ENCODE measurements at places on chromosomes 2 and 18. TPM values are rescaled to one million over a fixed set of nuclear protein-coding genes. Genes with fewer than 3 reads are reported as not detected.

The ID2 gene
- polyA plus RNA-seq = 57.6 TPM

DNA sequence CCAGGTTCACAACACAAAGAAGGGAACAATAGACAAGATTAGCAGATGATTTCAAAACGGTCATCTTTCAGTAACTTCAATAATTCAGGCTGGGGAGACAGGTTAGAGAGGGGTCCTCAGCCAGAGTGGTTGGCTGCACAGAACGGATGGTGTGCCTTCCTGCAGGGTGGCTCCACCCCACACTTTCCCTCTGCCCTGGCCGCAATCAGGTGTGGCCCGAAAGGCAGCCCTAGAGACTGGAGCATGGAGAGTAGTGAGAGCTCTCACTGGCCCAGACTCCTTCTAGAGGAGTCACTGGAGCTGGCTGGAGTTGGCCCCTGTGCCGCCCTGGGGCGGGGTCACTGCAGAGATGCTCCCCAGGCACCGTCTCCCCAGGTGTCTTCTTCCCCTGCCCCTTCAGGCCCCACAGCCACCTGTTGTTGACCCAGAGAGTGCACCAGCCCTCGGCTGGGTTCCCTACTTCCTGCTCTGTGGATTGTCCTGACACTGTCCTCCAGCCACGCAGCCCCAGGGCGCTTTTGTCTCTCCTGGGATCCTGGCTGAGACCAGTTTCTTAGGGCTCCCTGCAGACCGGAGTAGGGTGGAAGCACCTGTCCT is 126.8 kb downstream of the PXDN start:
- H3K36me3 ChIP-seq = no peaks in the 10 kb centered on the region
- H3K4me1 ChIP-seq = no peaks in the 10 kb centered on the region
- H3K27ac ChIP-seq = no peak overlapping the region

The PFN4 gene
- polyA plus RNA-seq = not detected

The HRH4 gene
- polyA plus RNA-seq = not detected

GRCh38 chr2:204680576-204680975 is 135.3 kb downstream of the PARD3B start:
- H3K4me3 ChIP-seq = no peak overlapping the region
- H3K36me3 ChIP-seq = no peaks in the 10 kb centered on the region
- no peak for DNase-seq
- peaks cover 18% of the 10 kb centered on the region for H3K4me1 ChIP-seq
- H3K27me3 ChIP-seq = no peaks in the 10 kb centered on the region

The GALNT3 gene
- polyA plus RNA-seq = 24.2 TPM

The CCDC121 gene
- 1.7 TPM for polyA plus RNA-seq

The DNER gene
- polyA plus RNA-seq = 1.6 TPM

The LBX2 gene
- 1.1 TPM for polyA plus RNA-seq

GRCh38 chr2:142189501-142189900 is 58.7 kb upstream of the LRP1B start:
- DNase-seq = no peak
- no peaks in the 10 kb centered on the region for H3K36me3 ChIP-seq
- H3K4me3 ChIP-seq = no peak overlapping the region

- no peaks in the 10 kb centered on the region for H3K27me3 ChIP-seq
- no peak overlapping the region for H3K27ac ChIP-seq
- no peak for DNase-seq
- peaks cover 60% of the 10 kb centered on the region for H3K36me3 ChIP-seq
Measured at GRCh38 chr2:135913727-135914365, 37.6 kb upstream of the MCM6 start.

DNA sequence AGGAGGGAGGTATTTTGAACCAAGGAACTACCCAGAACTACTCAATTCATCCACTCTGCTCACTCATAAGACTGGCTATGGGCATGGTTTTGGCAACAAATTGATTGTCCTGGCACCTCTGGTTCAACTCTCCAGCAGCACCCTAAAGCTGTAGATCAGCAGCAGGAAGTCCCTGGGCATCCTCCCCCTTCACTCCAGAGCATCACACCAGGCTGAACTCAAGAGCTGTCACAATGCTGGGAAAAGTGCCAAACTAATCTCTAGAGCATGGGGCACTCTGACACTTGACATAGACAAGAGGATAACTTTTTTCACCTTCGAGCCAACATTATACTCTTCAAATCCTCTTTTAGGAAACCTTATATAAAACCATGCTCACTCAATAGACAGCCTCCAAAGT is 154.1 kb upstream of the RBBP8 start:
- no peak for DNase-seq
- no peak overlapping the region for H3K27ac ChIP-seq
- no peak overlapping the region for H3K4me3 ChIP-seq
- H3K27me3 ChIP-seq = peaks cover 4% of the 10 kb centered on the region
- no peaks in the 10 kb centered on the region for H3K36me3 ChIP-seq

The PRSS56 gene
- not detected for polyA plus RNA-seq

DNA sequence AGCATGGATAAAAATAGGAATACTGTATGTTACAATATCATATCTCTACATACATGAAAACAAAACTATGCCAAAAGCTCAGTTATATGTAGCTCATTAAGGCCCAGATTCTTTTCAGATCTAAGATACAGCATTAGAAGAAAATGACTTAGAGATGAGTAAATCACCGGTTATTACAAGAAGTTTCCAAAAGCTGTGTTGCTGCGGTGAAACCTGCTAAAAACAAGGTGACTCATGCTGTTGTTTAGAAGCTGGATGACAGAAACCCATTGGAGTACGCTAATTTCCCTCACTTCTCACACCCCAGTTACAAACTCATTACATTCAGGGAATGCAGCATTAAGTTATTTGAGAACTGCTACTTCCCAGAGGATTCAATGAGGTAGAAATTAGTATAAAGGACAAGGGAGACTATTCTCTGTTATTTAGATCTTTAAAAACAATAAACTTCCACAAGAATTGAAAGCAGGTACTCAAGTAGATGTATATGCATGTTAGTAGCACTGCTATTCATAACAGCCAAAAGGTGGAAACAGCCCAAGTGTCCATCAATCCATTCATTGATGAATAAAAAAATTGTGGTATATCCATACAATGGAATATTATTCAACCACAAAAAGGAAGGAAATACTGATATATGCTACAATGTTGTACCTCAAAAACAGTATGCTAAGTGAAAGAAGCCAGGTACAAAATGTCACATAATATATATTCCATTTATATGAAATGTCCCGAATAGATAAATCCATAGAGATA is 32.6 kb downstream of the RBKS start:
- H3K4me3 ChIP-seq = no peak overlapping the region
- H3K27me3 ChIP-seq = no peaks in the 10 kb centered on the region
- no peak for DNase-seq
- no peaks in the 10 kb centered on the region for H3K36me3 ChIP-seq

The REEP1 gene
- polyA plus RNA-seq = 3.0 TPM

The NEMP2 gene
- polyA plus RNA-seq = 0.60 TPM

The IL36B gene
- not detected for polyA plus RNA-seq

GRCh38 chr18:78548261-78549058 is 431.2 kb upstream of the SALL3 start:
- H3K4me3 ChIP-seq = no peak overlapping the region
- H3K4me1 ChIP-seq = no peaks in the 10 kb centered on the region
- no peaks in the 10 kb centered on the region for H3K36me3 ChIP-seq
- no peak for DNase-seq
- H3K27ac ChIP-seq = no peak overlapping the region

- no peak overlapping the region for H3K4me3 ChIP-seq
- H3K27ac ChIP-seq = no peak overlapping the region
- H3K36me3 ChIP-seq = no peaks in the 10 kb centered on the region
- H3K27me3 ChIP-seq = no peaks in the 10 kb centered on the region
Measured at GRCh38 chr2:172283476-172283875, 143.9 kb upstream of the ITGA6 start.

DNA sequence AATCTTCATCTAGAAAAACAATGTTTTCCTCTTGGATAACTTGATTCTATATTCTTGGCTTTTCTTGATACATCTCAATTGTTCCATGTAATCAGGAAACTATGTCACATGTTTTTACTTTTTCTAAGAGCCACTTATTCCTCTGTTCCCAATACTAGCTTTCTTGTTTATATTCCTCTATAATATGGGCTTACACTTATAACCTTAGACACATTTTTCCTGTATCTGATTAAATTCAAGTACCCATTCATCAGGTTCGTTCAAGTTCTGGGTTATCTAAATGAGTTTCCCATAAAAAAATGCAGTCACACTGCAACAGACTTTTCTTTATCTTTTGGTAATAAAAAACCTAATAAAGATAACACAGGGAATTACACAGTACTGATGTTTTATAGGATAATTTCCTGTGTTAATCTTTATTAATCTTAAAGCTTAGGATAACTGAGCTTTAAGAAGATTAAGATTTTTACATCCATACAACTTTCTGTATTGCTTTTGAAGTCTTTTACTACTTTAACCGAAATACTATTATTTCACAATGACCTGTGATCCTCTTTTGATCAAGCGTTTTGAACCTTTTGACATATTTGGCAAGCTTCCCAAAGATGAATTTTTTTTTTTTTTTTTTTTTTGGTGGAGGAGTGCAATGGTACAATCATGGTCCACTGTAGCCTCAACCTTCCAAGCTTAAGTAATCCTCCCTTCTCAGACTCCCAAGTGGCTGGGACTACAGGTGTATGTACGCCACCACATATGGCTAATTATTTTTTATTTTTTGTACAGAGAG is 44.3 kb upstream of the C2orf66 start:
- H3K4me3 ChIP-seq = no peak overlapping the region
- H3K4me1 ChIP-seq = no peaks in the 10 kb centered on the region
- no peak for DNase-seq
- peaks cover 5% of the 10 kb centered on the region for H3K36me3 ChIP-seq
- H3K27me3 ChIP-seq = no peaks in the 10 kb centered on the region

The EPB41L5 gene
- polyA plus RNA-seq = 13.4 TPM

DNA sequence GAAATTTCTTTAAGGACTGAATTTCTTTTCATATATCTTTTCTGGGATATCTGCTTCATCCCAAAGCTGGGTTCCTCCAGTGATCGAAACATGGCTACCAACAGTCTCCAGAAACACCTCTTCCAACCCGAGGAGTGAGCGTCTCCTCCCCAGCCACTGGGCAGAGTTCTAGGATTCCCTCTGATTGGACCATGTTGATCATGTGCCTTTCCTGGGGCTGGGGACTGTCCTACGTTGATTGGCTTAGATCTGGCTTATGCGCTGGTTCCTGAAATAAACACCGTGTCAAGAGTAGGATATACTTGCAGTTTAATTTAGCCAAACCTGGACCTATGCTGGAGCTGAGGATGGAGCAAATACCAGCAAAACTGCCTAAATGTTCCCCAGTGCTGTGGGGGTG is 55.5 kb upstream of the SLC16A14 start:
- no peak overlapping the region for H3K4me3 ChIP-seq
- no peak for DNase-seq
- no peak overlapping the region for H3K27ac ChIP-seq
- no peaks in the 10 kb centered on the region for H3K4me1 ChIP-seq
- H3K27me3 ChIP-seq = no peaks in the 10 kb centered on the region

Data from stomach (tissue), 19 donors.